Fibroblast of the conjunctiva (primary cell): ENCODE measurements at places on chromosomes 13 and 19.
A peak's percentile ranks its signal among the peaks of the same experiment; 100 is the strongest.

GRCh38 chr19:49847731-49848696 lies 2.9 kb upstream of the PTOV1 start:
- peak; percentile 62 for DNase-seq

DNA sequence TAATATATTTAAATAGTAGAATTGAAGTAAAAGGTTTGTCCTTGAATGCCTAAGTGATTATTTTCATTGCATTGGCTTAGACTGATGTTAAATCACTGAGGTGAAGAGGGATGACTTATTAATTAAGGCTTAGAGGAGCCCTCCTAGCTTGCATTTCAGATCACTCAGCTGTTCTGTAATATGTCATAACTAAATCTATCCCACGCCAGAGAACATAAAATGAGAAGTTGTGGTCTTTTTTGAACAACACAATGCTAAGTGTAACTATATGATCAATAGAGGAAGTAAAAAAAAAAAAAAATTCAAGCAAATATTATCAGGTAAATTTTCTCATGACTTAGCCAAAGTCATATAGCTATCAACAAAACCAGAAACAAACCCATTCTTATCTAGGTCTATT lies 752.2 kb downstream of the GPC5 start:
- DNase-seq = no peak

DNA sequence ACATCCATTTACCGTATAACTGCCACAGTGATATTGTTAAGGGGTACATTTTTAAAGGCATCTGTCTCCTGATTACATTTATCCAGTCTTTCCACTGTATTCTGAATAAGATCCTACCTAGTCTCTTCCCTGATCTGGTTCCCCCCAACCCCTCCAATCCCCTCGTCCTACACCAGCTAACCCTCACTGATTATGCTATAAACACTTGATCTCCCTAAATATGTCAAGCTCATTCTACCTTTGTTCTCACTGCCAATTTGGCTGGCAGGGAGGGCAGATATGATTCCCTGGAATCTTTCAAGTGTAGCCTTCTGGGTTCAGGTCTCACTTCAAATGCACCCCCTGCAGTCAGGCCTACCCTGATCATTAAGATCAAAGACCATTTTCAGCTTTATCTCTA lies 1379.8 kb upstream of the MIR17HG start:
- DNase-seq = no peak

- peak; percentile 89 for DNase-seq
Observed at GRCh38 chr19:47608074-47608918, 638 bp upstream of the BICRA start.

DNA sequence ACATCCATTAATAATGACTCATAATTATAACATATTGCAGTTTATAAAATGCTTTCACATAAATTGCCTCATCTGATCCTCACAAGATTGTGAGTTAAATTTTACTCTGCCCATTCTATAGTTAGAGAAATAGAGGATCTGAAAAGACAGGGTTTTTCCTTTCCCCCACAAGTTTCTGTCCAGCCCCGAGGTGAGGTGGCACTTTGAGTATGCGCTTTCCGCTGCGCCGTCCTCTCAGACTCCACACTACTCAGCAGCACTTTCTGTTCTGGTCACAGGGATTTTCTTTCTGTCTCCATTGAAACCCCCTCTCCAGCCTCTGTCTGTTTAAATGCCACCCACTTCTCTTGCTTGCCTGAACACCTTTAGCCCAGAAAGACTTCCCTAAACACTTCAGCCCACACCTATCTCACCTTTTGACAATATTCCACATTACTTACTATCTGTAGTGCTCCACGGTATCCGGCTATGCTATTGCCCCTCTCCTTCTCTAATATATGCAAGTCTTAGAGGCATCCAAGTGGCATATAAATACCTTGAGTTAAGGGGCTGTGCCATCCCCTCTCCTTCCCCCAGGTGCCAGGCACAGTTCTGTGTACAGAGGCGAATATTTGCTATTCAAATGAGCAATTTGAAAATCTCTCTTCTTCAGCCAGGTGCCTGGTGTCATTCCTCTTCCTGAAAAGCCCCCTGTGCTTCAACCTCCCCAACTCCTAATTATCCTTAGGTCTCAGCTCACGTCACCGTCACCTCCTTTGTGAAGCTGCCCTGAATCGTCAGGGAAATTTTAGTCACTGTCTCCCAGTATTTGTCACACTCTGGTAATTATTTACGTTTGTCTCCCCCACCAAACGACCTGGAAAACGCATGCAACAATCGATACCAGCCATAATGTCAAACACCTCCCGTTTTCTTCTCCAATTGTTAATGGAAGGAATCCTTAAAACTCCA lies 268.7 kb downstream of the NHLRC3 start:
- no peak for DNase-seq

- DNase-seq = no peak
Observed at GRCh38 chr13:24454056-24454455, 58.5 kb downstream of the PARP4 start.

DNA sequence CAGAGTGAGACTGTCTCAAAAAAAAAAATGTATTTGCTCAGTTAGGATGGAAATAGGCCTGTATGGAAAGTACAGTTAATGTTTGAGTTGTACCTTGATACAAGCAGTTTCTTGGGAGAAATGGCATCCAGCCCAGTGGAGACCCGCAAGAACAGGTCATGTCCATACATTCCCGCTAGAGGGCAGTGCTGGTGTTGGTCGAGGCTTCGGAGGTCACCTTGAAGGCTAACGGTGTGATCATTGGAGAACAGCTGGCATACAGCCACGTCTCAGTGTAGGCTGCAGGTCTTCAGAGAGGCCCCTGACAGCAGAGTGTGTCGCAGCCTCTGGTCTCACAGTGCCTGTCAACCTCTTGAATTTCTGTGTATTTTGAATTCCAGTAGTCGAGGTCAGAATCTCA lies 7.5 kb downstream of the ZNF610 start:
- DNase-seq = peak; percentile 5

GRCh38 chr13:98873377-98874028 lies 104.4 kb downstream of the DOCK9 start:
- DNase-seq = no peak

DNA sequence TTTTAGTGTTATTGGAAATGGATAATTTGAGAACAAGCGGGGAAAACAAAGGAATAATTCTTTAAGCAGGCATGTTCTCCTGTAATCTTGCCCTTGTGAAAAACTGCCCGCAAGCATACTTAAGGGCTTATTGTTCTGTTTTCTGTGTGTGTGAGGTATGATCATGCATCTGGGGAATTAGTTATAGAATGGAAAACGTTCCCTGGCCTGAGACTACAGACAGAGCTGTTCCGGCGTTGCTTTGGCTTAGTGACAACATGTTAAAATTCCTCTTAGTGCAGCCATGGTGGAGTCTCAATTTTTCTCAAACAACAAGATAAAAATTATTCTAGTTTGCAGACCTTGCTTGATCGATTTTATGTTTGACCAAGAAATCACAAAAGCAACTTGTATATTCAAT lies 560.2 kb upstream of the SPRY2 start:
- DNase-seq = no peak

GRCh38 chr13:81318231-81319019 lies 977.5 kb upstream of the SPRY2 start:
- no peak for DNase-seq

DNA sequence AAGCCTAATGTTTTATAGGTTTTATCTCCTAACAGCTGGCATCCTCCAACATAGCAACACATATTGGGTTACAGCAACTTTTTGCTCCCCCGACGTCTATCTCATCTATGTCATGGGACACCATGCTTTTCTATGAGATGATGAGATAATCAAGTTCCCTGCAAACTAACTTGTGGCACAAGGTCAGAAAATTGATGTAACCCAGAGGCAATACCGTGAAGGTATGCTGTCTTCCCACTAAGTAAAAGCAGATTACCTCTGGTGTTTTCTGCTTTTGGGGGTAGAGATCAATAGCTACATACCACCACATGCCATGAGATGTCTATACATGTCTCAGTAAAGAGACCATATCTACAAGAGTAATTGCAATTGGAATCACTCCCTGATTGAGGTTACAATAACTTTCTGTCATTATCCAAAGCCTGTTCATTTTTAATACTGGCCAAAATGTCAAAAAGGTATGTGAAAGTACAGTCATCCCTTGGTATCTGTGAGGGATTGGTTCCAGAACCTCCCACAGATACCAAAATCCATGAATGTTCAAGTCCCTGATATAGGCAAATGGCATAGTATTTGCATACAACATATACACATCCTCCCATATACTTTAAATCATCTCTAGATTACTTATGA lies 131.3 kb downstream of the CYSLTR2 start:
- no peak for DNase-seq
